ENCODE measurements at places on chromosomes 5 and 9.

DNA sequence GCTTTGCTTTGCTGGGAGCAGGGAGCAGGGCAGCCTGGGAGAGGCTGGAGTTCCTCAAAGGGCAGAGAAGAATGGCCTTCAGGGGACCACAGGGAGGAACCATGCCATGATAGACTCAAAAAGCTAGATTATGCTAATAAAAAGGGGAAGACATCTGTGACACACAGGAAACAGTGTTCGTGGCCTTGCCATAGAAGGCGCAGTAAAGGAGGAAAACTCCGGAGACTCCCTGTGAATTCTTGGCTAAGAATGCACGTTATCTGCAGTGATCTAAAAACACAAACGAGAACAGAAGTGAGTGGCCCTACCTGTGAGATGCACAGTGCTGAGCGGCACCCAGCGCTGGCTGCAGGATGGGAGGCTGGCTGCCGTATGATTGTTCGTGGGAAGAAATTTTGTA, 15.9 kb upstream of the LTC4S start:
- DNase-seq, result no peak

DNA sequence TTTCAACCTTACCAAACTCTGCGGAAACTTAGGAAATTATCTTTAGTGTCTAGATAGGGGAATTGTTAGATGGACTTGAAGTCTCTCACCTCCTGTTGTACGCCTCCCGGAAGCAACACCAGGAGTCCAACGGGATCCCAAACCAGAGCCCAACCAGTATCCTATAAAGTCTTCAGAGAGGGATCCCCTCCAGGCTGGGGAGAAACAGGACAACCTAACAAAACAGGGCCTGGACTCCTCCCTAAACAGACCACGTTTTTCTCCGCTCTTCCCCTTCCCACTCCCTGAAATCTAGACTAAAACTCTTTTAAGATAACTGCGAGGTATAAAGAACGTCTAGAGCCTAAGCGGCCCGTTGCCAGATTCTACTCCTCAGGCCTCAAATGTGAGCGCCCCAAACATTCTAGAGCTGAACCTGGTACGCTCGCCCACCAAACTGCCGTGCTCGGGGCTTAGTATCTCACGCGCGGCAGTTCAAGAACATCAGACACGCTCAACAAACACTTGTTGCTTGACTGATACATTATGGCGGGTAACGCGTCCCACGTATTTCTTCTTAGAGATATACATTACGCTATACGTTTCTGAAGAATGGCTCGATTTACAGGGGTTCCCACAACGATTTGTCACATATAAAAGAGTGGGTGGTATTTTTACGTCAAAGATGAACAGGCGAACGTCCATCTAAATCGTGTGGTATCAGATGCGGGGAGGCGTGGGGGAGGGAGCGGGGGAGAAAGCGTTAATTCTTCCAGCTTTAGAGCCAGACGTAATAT, 663 bp upstream of the SMIM27 start:
- peak; percentile 39 for DNase-seq

- DNase-seq, result no peak
Measured at GRCh38 chr5:168654211-168654721, 75.1 kb upstream of the PANK3 start.

- peak; percentile 4 for DNase-seq
Measured at GRCh38 chr5:61790678-61791077, 458.6 kb downstream of the ZSWIM6 start.

GRCh38 chr5:137115152-137115551, 384.0 kb downstream of the SPOCK1 start:
- DNase-seq, result no peak

GRCh38 chr9:72154468-72155285, 5.4 kb downstream of the GDA start:
- no peak for DNase-seq

- peak; percentile 50 for DNase-seq
Measured at GRCh38 chr5:172849606-172850453, 15.8 kb downstream of the ERGIC1 start.

GRCh38 chr5:100904259-100904861, 1.3 kb upstream of the ST8SIA4 start:
- DNase-seq, result peak; percentile 17

- no peak for DNase-seq
Measured at GRCh38 chr5:71529682-71530081, 57.5 kb upstream of the MCCC2 start.

DNA sequence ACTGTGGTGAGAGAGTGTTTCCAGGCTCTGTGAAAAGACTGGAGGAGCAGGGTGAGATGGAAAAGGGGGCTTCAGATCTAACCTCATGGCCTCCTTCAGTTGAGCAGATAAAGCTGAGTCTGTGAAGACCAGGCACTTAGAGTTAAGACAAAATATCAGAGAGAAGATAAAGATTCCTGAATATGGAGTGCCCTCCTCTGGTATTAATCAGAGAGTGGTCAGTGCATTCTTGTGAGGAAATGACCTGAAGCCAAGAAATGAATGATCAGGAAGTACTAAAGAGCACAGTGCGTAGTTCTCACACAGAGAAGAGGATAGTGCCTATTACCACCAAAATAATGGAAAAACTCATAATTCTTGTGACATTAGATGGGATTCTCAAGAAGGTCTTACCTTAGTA, 1417.0 kb upstream of the ACO1 start:
- DNase-seq, result no peak

All from GM13977 (cell line).